ENCODE measurements at places on chromosomes 1 and 21. TPM values are rescaled to one million over a fixed set of nuclear protein-coding genes. Genes with fewer than 3 reads are reported as not detected.

- DNase-seq: no peak
Observed at GRCh38 chr1:32782086-32782485, 35.1 kb downstream of the YARS1 start.

DNA sequence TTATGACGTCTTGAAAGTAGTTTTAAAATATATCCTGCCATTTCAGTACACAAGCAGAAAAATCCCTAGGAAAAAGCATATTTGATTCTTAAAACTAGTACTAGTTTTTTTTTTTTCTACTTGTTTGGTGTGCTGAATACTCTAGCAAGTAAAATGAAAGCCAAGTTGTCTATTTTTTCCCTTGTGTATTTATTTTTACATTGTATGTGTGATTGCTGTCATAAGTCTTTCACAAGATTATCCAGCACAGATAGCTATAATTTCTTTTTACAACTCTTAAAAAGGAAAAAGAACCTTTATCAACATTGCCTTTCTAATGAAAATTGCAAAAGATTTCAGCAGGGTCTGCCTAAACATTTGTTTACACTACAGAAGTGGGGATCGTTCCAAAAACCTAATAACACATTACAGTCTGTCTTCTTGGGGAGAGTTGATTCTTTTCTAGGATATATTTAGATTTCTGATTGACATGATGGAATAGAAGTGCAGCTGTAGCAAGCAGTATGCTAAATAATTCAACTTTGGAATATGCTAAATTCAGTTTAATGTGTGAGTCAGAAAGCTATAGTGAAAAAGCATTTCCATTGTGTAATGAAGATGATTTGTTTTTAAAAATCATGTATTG, 2.5 kb downstream of the DR1 start:
- DNase-seq: no peak

The FAM151A gene
- not detected for total RNA-seq

The PLEKHG5 gene
- 3.1 TPM for total RNA-seq
